ENCODE measurements at places on chromosomes 4 and X.
A peak's percentile ranks its signal among the peaks of the same experiment; 100 is the strongest.

DNA sequence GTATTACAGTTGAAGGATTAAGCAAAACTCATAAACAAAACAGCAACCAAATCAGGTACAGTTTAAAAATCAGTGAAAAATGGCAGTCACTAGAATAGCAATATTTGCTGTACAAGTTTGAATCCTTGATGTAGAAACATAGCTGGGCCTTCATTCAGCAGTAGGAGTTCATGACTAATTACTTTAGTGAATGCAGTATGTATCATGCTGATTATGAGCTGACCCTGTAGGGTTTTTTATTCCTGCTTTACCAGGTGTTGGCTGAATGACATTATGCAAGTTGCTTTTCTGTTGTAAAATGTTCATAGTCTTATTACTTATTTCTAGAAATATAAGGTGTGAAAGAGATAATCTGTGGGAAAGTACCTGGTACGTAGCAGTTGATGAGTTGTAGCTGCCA lies 179.6 kb downstream of the CCSER1 start:
- no peak for DNase-seq

- DNase-seq = no peak
Measured at GRCh38 chr4:117986321-117986720, 48.0 kb upstream of the NDST3 start.

- DNase-seq = peak; percentile 69
Measured at GRCh38 chr4:137668885-137669545, 136.7 kb upstream of the PCDH18 start.

DNA sequence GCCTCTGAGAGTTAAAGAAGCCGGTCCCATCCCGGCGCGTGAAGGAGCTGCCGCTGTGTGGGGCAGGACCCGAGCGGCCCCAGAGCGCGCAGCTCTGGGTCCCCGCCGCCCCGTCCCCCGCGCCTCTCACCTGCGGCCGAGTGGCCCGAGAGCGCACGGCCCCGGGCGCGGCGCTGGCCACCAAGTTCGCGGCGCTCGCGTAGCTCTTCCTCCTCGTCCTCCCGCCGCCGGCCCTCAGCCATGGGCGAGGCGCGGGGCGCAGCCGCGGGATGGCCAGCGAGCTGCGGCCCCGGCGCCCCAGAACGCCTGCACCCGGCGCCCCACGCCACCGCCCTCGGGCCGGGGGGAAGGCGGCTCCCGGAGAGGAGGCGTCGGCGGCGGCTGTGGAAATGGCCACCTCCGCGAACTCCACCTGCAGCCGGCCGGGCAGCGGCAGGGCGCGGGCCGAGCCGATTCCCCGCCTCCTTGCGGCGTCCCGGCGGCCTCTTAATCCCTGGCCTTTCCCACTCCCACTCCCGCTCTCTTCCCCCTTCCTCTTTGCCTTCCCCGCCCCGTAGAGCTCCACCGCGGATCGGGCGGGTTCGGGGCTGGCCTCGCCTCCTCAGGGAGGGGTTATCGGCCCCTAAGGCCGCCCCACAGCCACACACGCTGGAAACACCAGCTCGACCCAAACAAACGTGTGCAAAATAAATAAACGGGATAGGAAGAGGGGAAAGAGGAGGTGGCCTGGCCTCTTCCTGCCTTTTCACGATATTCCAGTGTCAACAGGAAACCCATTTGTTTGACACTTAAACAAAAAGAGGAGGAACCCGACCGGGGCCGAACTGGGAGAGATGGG lies at the start of gene SH3D19:
TSS of gene SH3D19 (minus strand) at position 495 of the 838 bp plus-strand sequence. CDS start at position 242, 253 bp downstream.
- peak; percentile 95 for DNase-seq

GRCh38 chr4:6912441-6912840 lies 2.8 kb downstream of the TBC1D14 start:
- no peak for DNase-seq

DNA sequence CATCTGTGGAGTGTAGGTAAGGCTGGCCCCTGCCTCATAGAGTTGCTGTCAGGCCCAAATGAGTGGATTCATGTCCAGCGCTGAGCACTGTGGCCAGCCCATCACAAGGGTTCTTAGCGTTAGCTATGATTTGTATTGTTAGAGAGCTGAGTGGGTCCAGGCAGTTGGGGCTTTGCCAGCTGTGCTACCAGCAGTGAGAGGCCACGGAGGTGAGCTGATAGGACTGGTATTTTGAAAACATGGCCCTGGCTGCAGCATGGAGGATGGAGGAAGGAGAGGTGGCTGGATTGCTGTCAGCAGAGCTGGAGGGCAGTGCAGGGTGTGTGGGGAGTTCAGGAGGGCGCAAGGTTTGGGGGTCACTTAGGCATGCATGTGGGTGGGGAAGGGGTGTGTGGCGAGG lies 69.8 kb downstream of the PSAPL1 start:
- no peak for DNase-seq

- no peak for DNase-seq
Measured at GRCh38 chr4:5750052-5750945, 39.3 kb downstream of the EVC start.

DNA sequence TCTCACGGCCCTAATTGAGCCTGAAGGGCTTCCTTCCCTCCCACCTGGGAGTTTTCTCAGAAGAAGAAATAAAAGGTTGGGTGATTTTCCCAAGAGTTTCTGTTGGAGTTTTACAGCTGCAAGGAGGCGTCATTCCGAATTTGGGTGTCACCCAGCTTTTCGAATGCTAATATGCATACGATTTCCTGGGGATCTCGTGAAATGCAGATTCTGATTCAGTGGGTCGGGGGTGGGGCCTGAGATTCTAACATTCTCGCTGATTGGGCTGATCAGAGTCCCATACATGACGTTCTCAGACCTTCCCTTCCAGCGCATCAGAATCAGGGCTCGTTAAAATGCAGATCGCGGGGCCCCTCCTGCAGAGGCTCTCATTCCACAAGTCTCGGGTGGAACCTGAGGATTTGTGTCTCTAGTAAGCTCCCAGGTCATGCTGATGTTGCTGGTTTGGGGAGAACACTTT lies 125.8 kb upstream of the STX18 start:
- peak; percentile 22 for DNase-seq

GRCh38 chrX:150572206-150572605 lies 3.8 kb downstream of the MTM1 start:
- DNase-seq = no peak

GRCh38 chrX:124504111-124504983 lies 158.0 kb downstream of the SH2D1A start:
- DNase-seq = no peak

GRCh38 chr4:8328456-8328855 lies 58.9 kb downstream of the HTRA3 start:
- no peak for DNase-seq

GRCh38 chrX:75883446-75883845 lies 98.4 kb upstream of the MAGEE2 start:
- DNase-seq = peak; percentile 60

- DNase-seq = no peak
Measured at GRCh38 chrX:63751481-63751880, 33.5 kb downstream of the ARHGEF9 start.

- DNase-seq = no peak
Measured at GRCh38 chr4:102563000-102563399, 61.8 kb downstream of the NFKB1 start.

DNA sequence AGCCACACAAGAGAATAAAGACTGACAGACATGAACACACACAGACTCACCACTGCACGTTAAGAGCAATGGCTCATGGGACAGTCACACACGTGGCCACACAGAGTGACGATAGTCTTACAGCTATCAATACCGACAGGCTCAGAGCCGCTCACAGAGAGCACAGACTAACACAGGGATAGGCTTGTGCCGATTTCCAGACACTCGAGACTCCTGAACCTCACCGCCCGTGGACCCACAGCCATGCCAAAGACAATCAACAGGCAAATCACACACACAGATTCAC lies 716 bp upstream of the SLC38A5 start:
- no peak for DNase-seq

- DNase-seq = no peak
Measured at GRCh38 chr4:35943606-35944005, 300.7 kb downstream of the ARAP2 start.

GRCh38 chr4:15779306-15779705 lies 1.2 kb downstream of the CD38 start:
- DNase-seq = peak; percentile 88

DNA sequence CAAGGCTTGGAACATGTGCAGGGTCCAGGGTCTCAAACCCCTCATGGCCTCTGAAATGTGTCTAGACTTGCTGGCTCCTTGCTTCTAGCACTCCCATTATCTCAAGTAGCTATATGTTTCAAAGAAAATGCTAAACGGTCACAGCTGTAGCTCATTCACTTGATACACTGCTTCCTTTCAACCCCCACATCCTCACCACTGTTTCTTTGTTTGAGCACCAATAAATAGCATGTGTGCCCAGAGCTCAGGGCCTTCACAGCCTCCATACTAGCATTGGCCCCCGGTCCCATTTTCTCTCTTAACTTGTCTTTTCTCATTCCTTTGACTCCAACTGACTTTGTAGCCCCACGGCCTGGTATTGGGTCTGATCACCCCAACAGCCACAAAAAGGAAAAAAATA lies 801.8 kb downstream of the STIM2 start:
- no peak for DNase-seq

DNA sequence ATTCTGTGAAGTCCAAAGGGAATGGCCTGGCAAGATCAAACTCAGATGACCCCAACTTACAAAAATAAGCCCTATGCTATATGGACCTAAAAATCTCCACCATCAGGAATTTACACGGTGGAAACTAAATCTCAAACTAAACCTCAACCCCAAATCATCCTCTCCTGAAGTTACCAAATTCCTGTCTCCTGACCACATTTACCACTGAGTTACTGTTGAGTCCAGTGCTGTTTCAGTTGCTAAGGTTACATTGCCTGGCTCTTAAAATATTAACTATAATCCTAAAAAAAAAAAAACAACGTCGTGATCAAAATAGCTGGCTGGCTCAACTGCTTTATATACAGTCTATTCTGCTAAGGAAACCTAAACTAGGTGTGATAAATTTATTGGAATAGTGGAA lies 315.2 kb upstream of the SLIT2 start:
- peak; percentile 64 for DNase-seq

GRCh38 chr4:183638436-183638835 lies 20.5 kb downstream of the RWDD4 start:
- no peak for DNase-seq

- DNase-seq = peak; percentile 34
Measured at GRCh38 chrX:152343306-152343705, 107.8 kb downstream of the GABRA3 start.

GRCh38 chrX:153919281-153919680 lies 6.8 kb downstream of the ARHGAP4 start:
- DNase-seq = no peak

DNA sequence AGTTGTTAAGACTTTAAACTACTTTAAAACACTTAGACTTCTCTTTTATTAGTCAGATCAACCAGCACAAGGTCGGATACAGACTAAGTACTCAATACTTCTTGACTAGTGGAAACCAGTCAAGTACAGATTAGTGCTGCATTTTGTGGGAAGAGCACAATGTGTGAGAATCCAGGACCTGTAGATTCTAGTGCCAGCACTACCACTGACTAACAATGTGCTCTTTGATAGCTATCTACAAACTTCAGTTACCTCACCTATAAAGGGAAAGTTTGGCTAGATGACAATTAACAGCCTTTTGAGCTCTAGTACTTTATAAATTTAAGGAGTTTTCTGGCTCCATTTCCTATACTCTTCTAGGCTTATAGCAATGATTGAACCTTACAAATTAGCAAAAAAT lies 181.5 kb downstream of the SLC4A4 start:
- DNase-seq = no peak

DNA sequence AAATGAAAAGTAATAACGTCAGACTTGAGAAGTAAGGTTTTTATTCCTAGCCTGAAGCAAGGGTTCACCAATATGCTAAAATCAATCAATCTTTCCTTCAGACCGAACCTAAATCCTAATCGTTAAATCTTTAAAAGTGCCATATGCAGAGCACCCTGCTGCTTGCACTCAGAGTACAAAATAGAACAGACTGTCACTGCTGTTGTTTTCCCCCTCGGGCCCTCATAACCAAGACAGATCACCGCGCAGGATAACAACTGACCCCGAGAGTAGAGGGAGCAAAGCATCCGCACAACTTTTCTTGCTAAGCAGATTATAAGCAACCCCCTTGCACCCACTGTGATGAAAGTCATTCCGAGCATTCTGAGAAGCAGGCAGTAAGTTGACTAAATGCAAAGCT lies 550.9 kb upstream of the NDST4 start:
- no peak for DNase-seq

- DNase-seq = no peak
Measured at GRCh38 chr4:162115333-162115732, 48.5 kb downstream of the FSTL5 start.

DNA sequence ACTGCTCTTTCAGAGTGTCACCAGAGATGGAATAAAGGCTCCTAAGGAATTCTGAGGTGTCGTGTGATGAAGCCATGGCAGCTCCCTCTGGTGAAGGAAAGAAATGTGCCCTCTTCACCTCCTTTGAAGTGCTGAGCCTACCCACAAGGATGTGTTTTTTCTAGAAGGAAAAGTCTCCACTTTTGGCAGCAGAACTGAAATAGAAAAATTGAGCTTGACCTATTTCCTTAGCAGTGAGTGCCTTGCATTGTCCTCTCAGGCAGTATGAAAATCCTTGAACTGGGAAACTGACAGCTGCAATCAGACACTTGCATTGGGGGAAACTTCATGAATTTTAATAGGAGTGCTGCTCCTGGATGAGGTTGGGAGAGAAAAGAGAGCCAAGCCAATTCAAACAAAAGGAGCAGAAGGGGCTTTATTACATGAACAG lies 95.2 kb downstream of the DCLK2 start:
- DNase-seq = peak; percentile 27

DNA sequence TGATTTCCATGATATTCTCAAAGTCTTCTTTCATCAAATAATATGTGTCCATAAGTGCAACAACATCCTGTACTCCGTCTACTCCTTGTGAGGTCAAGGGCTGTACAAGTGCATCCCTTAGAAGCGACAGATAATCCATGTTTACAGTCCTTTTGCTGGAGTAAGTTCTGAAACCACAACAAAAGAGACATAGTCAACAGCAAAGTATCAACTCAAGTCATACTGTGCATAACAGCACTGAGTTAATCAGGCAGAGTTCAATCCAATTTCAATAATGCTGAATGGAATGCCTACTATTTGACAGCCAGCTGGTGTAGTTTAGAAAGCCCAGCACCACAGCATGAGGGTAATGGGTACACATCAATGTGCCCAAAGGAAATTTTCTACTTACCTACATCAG lies 74.5 kb downstream of the RFC1 start:
- no peak for DNase-seq

DNA sequence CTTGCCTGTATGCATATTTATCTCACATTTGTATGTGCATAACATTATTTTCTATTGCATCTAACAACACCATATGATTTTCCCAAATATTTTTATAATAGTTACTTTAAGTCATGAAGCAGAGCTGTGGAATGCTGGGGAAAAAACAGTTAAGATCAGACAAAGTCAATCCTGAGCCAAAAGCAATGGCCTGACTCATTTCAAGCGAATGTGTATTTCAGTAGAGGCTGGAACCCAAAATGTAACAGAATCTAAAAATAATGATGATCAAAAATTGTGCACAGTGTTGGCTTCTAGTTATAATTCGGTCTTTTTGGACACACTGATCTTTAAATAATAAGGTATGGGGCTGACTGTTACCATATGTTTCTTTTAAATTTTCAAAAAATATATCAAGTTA lies 516.2 kb upstream of the ADGRL3 start:
- DNase-seq = peak; percentile 85

Data from muscle of leg (tissue), 16 donors.